ENCODE measurements at places on chromosomes 3 and 15.

DNA sequence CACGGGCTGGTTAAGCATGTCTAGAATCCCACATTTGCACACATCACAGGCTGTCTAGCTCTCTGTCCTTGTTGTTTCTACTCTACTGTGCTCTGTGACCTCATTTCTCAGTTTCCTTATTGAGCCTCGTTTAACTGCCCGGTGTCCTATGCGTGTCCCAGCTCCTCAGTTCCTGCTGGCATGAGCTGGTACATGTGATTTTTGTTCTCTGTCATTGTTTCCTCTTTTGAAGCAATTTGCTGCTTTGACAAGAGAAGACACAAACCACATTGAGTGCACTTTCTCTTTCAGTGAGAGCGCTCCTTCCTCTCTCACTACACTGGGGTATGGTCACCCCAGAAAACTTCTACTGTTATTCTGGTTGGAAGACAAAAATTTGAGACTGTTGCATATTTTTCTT, 563.5 kb downstream of the PDCD6IP start:
- no peak for DNase-seq

GRCh38 chr3:64684715-64685261, 3.0 kb downstream of the ADAMTS9 start:
- peak; percentile 17 for DNase-seq

GRCh38 chr15:91894606-91895005, 41.1 kb downstream of the SLCO3A1 start:
- peak; percentile 92 for DNase-seq

DNA sequence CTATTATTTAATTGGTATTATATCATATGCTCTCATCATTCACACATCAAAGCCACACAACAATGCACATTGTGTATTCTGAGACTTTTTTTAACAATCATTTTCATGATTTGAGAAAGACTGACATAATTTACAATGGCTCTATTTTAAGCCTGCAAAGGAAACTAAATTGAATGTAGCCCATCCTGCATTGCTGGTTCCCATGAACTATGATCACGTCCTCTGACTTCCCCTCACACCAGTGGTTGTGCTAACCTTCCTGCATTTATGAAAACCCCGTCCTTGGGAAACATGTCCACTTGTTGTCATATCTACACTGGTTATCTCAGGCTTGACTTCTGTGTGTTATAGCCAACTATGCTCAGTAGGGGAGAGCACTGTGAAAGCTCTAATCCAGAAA, 546.2 kb downstream of the MECOM start:
- no peak for DNase-seq

GRCh38 chr15:70512772-70513362, 250.5 kb downstream of the UACA start:
- no peak for DNase-seq

All from foreskin keratinocyte (primary cell).